ENCODE measurements at places on chromosomes 13 and 19.

DNA sequence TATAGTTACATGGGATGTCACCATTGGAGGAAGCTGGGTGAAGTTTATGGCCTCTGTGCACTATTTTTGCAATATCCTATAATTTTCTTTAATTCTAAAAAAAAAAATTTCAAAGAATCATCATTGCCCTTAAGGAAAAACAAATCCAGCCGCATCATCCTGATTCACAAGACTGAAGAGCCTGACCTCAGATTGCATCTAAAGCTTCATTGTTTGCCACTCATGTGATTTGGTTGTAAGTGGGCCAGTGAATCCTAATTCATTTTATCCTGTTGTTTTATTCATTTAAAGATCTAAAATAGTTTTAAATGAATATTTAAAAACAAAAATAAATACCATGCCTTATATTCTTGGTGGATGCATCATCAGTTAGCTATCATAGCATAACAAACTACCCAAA, 504.5 kb downstream of the TBC1D4 start:
- DNase-seq: no peak

DNA sequence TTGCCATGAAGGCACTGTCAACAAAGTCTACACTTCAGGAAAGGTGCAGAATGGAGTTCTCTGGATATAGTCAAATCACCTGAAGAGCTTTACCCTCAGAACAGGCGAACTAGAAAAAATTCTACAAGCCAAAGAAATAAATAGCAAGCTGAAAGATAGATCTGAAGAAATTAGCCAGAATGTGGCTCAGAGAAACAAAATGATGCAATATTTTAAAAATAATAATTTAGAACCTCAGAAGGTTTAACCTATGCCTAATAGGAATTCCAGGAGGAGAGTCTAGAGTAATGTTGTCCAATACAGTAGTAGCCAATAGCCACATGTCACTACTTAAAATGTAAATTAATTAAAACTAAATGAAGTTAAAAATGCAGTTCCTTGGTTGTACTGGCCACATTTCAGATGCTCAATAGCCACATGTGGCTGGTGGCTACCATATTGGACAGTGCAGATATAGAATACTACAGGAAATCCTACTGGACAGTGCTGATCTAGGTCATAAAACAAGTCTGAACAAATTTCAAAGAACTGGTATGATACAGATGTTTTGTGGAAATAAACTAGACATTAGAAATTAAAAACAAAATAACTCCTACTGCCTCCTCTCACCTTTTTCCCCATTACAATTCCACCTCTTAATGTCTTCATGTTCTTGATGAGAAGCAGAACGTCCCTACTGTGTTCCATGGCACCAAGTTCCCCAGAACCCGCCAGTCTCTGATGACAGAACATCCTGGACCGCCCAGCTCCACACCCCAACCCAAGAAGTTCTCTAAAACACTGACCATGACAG, 679 bp upstream of the CDADC1 start:
- DNase-seq: no peak

DNA sequence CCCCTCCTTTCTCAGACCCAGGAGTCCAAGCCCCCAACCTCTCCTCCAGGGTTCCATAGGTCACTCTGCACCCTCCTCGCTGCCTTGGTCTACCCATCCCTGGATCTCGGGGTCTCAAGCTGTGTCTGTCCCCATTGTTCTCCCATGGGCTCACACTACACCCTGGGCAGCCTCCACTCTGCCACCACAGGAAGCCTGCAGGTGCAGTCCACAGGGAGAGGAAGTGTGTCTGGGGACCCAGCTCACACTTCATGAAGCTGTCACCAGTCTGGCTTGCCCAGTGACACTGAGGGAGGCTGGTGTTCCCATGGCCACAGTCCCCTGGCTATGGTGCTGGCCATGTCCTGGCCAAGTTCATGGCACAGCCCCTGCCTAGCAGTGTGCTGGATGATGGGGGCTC, 5.3 kb downstream of the NECTIN2 start:
- no peak for DNase-seq

GRCh38 chr13:26563713-26564112, 6.2 kb downstream of the WASF3 start:
- DNase-seq: no peak

DNA sequence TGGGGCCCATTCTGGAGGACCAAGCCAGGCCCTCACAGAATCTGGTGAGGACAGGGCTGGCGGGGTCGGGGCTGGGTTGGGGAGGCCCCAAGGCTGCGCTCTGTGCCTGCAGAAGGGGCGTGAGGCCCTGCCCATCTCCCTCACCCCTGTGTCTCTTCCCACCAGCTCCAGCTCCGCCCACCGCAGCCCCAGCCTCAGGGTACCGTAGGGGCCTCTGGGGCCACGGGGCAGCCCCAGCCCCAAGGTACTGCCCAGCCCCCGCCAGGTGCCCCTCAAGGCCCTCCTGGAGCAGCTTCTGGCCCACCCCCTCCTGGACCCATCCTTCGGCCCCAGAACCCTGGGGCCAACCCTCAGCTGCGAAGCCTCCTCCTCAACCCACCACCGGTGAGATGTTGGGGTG, 15.4 kb upstream of the PTOV1 start:
- DNase-seq: no peak

DNA sequence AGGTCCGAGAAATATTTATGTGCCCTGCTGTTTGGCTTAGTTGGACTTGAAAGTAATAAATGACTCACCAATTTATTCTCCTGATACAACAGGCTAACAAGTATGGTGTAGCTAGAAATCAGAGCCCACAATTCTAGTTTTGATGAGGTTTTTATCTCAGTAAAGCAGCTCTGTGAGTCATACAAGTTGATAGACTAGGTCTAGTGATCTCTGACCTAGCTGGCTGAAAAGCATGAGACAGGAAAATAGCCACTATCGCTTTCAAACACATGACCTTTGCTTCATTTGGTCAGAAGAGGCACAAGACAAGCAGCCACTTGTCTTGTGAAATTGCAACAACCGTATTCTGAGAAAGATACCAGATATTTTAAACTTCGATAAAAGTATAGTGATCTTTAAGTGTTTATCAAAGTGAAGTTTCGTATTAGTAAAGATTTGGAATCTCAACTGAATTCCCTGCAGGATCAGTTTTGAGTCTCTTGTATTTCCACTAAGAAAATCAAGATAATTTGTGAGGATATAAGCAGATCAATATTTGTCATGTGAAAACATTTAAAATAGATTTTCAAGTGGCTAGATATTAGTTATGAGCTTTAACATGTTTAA, 126.7 kb downstream of the MAB21L1 start:
- DNase-seq: no peak

DNA sequence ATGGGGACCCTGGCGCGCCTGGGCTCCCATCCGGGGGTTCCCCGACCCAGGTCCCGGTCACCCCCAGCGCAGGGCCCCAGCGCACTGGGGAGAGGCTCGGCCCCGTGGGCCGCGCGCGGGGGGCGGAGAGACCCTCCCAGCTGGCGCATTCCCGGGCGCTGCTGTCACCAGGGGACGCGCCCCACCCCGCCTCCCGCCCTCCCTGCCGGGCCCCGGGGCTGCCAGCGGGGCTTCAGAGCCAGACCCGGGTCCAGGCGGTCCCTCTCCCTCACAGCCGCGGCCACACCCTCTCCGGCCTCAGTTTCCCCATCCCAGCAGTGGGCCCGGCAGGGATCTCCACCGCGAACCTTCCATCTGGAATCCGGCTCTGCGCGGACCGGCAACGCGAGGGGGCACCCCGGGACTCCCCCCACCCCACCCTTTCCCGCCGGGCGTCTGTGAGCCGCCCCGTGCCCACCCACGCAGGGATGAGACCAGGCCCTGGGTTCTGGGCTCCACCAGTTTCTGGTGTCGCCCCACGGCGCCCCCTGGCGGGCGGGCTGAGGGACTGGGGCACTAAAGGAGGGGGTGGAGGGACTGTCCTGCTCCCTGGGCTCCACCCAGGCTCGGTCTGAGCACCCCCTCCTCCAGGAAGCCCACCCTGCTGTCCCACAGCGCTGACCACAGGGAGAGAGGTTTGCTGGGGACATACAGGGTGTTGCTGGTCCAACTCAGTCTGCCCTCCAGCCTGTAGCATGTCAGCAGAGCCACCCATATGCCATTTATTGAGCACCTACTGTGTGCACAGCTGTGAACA, 878 bp upstream of the ADAMTSL5 start:
- no peak for DNase-seq

GRCh38 chr13:95745752-95746151, 68.8 kb downstream of the DNAJC3 start:
- DNase-seq: no peak

DNA sequence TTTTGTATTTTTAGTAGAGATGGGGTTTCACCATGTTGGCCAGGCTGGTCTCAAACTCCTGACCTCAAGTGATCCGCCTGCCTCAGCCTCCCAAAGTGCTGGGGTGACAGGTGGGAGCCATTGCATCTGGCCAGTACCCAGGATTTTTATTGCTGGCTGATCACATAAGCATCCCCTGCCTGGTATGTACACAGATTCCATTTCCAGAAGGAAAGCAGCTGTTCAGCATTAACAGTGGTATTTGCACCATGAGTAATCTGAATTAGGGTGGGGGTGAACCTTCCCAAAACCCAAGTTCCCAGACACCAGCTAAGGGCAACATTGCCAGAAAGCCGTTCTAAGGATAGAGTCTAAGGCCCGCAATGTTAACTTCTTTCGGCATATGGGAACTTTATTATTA, 7.3 kb downstream of the ZNF555 start:
- no peak for DNase-seq

DNA sequence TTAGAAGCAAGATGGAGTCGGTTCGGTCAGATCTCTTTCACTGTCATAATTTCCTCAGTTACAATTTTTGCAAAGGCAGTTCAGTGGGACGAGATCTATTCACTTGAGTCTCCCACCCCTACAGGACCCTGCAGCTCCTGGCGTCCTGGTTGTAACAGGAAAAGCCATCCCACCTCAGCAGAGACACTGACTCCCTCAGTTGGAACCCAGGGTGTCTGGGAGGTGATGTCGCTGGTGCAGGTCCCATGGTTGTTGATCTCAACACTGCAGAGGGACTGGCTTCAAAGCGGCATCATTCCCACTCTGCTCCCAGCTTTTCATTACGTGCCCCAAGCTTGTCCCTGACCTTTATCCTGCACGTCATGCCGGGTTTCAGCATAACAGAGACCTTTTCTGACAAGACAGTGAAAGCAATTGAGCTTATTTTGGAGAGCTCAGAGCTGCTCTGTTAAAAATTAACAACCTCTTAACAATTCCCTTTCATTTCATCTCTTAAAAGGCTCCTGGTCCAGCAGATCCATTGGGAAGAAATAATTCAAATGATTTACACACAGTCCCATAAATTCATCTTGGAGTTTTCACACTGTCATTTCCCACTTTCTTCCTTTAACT, 17.6 kb upstream of the COG3 start:
- DNase-seq: no peak

DNA sequence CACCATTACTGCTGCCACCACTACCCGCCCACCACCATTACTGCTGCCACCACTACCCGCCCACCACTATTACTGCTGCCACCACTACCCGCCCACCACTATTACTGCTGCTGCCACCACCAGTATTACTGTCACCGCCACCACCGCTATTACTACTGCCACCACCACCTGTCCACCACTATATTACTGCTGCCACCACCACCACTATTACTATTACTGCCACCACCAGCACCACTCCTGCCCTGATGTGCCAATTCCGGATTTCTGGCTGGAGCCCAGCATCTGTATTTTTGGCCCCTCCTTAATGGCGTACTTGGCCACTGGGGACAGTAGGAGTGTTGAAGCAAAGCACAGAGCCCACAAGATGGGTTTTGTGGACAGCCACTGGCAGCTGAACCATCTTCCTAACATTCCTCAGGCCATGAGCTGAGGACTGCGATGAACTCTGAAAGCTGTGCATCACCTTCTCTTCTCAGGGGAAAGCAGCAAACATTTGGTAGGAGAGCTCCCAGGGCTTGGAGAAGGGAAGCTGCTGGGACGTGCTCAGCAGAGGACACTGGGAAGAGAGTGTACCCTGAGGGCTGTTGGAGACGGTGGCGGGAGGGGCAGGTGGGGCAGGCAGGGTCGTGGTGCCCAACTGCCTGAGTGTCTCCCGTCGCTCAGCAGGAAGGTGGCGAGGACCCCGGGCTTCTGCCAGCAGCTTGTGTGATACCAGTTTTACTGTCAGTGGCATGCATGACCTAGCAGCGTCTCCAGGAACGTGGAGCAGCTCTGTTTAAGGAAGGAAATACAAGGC, 23.0 kb downstream of the CUL4A start:
- DNase-seq: no peak

DNA sequence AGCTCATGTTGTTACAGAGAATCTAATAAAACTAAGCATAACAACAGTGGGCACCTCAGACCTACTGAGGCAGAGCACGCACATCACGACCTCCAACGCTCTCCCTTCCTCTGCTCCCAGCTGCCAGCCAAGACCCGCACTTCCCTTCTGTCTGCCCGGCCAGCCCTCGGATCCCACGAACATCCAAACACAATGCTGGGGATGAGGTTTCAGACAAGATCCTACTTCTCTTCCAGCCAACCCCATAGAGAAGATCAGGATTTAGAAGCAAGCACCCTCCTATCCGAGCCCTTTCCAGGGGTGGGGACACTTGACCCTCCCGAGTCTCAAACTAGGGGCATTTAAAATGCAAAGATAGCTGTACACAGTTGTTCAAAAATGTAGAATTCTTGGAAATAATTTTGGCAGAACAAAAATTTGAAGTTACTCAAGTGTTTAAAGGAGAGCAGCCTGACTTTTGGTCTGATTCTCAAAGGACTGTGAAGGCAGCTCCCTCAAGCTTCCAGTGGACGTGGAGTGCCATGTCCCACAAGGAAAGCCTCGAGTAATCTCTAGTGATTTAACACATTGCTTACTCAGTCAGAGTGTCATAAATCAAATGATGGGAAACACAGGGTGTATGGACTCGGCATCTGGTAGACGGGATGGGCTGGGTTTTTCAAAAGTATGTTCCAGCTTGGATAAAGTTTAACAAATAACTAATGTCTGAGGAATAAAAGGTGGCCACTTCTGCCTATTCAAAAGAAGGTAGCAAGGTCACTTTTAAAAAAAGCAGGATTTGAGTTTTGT, 32.8 kb downstream of the ANKRD10 start:
- no peak for DNase-seq

DNA sequence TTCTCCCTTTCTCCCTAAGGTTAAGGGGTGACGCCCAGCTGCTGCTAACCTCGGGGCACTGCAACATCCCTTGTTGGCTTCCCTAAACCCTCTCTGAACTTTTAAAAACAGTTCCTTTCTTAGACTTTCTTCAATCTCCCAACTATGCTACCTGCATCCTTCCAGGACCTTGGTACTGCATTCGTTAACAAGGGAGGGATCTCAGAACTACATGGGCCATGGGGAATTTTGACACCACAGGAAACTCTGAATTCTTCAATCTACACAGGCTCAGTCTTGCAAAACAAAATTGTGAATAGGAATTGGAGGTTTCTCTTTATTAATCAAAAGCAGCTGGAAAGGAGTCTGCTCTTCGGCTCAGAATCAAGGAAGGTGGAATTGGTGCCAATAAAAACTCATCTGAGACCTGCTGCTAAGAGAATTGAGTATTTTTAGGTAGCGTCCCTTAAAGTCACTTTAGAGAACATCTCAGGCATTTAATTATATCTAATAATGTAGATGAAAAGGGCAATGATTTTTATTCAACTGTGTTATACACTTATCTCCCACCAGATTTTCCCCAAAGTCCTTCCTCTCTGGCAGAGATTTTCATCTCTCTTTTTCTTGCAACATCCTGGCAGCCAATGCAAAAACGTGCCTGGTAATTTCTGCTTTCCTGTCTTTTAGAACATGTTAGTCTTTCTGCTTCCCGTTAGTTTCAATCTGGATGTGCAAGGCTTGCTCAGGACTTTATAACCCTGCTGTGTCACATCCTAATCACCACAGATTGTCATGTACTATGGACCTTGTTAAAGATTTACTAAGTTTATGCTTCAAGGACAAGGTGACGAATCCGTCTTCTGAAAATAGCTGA, 69.1 kb upstream of the SLC15A1 start:
- DNase-seq: no peak

GRCh38 chr19:5338656-5339197, 1.9 kb downstream of the PTPRS start:
- DNase-seq: no peak

Data from NCI-H187 (cell line).